ENCODE measurements at places on chromosomes 11 and 22.

DNA sequence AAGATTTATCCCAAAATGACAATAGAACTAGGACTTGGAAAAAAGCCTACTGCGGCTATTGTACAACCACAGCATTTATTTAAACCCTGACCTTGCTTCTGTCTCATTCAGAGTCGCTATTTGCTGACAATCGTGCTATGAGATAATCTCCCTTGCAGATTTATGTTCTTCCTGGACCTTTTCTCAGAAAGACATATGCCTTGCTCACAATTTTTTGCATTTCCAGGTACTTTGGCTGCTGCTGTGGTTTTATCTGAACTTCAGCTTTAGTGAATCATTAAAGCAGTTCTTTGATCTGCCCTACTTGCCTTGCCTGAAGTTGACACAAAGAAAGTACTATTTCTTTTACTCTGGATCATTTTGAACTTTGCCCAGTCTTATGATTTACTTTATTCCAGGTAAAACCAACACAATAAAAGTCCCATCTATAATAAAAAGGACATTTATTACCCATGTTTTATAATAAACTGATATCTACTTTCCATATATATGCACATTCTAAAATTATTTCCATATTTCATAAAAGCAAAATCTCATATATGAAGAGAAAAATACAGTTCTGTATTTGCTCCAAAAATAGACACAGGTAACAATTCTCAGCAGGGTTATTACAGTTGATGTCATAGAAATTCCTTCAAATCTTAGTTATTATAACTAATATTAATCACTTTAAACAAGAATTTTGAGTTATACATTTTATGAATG is 63.4 kb upstream of the CARD18 start:
- no peak for DNase-seq

GRCh38 chr11:117430293-117430955 is 102.8 kb downstream of the CEP164 start:
- no peak for DNase-seq

- no peak for DNase-seq
These were observed 13.9 kb downstream of the FZD4 start for GRCh38 chr11:86941077-86941870.

DNA sequence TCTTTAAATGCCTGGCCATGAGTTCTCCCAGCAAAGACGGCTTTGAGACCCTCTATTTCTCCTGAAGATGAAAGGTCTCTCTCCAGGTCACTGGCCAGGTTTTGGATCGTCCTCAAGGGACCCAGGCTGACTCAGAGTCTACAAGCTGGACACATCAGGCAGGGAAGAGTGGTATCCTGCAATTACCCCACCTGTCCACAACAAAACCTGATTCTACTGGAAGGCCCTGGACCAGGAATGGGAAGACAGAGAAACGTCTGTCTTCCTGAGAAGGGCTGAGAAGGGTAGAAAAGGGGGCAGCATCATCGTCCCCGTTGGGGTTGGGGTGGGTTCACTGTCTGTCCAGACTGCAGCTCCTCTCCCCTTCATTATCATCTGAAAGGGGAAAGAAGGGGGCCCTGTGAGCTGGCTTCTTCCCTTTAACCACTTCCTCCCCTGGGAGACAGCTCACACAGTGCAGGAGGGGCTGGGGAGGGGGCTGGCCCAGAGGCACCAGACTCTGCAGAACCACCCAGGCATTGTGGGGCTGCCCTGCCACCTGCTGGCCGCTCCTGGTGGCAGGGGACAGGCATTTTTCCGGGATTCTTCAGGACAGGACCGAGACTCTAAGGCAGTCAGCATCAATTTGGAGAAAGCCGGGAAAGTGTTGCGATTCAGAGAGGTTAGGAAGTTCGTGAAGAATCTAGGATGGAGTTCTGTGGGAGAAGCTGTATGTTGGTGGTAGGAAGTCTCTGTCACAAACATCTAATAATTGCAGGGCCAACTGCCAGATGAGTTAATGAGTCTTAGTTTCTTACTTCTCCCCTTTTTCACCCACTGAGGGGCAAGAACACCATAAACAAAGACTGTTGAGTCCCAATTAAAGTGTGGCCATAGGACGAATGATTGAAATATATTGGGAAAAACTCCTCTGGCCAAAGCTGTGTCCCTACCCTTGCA is 57.6 kb downstream of the SYN3 start:
- no peak for DNase-seq

GRCh38 chr11:102577723-102578122 is 47.2 kb upstream of the MMP7 start:
- DNase-seq: no peak

DNA sequence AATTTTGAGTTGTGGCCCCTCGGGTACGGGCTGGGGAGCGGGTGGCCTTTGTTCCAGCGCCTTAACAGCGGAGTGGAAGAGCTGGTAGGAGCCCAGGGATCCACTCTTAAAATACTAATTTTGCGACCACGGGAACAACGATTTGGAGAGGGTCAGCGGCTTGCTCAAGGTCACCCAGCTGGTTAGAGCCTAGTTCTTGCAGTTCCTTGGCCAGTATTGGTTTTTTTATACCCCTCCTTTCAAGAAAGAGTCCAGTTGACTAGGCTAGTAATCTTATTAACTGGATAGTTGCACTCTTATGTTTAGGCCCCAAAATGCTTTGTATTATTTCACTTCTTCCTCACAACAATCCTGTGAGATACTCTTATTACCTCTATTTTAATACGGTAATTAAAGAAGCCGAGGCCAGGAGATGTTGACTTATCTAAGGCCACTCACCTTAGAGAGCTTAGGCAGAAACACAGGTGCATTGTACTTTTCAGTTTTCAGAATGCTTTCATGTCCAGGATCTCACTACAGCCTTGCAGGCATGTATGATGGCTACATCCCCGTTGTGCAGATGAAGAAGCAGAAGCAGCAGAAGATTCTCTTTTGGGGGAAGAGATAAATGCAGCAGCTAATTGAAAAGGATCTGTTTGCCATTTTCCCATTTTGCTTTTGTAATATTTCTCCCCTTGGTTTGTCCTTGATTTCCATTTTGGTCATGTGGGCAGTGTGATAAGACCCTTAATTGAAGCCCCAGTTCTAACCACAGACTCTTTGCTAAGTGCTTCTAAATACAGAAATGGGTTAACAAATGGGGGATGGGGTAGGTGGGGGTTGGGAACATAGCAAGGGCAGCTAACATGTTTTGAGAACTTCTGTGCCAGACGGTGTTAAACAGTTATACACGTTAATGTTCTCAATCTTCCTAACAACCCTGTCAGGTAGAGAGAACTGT is 1.4 kb downstream of the SREBF2 start:
- DNase-seq: no peak

GRCh38 chr11:130227373-130227772 is 67.8 kb downstream of the ST14 start:
- DNase-seq: no peak

DNA sequence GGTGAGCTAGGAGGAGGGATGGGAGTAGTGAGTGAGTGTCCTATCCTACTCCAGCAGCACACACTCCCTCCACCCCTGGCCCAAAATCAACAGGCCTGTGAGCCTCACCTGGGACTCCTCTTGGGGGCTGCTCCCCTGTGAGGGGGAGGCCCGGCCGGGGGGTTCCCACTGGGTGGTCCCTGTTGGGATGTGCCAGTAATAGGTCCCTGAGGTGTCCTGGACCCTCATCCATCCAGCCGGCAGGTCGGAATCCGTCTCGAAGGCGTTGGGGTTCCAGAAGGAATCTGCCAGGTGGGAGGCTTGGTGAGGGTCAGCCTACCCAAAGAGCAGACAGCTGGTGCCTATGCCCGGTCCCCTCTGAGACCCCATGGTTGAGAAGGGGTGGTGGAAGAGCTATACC is 13.3 kb downstream of the SMPD1 start:
- no peak for DNase-seq

GRCh38 chr11:72349616-72350218 is 84.6 kb downstream of the CLPB start:
- DNase-seq: no peak

DNA sequence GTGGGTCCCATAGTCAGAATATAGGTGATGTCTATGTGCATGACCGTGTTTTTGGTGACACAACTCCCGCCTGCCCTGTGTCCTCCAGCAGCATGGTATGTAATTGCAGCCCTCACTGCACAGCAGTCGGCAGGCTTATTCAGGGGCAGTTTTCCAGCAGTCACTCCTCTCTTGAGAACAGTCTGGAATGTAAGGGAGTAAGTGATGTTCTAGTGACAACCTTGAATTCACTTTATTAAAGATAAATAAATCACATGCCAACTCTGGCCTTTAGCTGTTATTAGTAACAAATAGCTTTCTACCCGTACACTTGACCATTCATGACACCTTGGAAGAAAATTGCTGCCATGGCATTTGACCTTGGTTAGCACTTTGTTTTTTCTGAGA is 27.9 kb downstream of the ZNRF3 start:
- no peak for DNase-seq

DNA sequence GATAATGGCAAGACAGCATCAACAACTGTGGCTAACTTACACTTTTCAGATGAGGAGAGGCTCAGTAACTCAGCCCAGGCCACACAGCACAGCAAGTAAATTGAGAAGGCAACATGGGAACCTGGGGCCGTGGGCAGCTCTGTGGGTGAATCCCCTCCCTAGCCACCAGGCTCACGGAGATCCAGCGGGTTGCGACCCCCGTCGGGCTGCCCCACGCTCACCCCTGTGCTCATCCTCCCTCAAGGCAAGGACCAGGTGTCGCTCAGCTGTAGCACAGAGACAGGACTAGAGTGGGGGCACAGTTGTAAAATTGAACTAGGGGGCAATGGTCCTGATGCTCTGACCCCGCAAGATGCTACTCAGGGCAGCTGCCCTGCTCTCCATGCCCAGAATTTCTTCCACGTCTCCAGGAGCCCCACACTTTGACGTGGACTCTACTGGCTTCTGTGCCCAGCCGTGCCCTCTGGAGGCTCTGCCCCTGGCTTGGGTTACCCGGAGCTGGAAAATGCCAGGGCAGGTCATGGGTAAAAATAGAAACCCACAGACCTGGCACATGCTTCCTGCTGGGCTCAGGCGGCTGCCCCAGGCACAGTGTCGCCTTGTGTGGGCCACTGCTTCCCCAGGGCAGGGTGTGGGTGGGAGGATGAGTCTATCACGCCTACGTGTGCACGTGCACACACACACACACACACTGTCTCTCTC is 9.0 kb downstream of the TUBA8 start:
- DNase-seq: no peak

GRCh38 chr22:37183432-37184379 is 4.3 kb downstream of the C1QTNF6 start:
- no peak for DNase-seq

- no peak for DNase-seq
These were observed 486 bp downstream of the CLMP start for GRCh38 chr11:123194337-123195187.

- DNase-seq: no peak
These were observed 121.5 kb downstream of the CD44 start for GRCh38 chr11:35260342-35260985.

GRCh38 chr22:17922925-17923903 is 101.1 kb downstream of the MICAL3 start:
- no peak for DNase-seq

- DNase-seq: no peak
These were observed 10.8 kb upstream of the OR51L1 start for GRCh38 chr11:4983841-4984240.

- no peak for DNase-seq
These were observed 87.4 kb downstream of the BRD1 start for GRCh38 chr22:49740242-49740641.

DNA sequence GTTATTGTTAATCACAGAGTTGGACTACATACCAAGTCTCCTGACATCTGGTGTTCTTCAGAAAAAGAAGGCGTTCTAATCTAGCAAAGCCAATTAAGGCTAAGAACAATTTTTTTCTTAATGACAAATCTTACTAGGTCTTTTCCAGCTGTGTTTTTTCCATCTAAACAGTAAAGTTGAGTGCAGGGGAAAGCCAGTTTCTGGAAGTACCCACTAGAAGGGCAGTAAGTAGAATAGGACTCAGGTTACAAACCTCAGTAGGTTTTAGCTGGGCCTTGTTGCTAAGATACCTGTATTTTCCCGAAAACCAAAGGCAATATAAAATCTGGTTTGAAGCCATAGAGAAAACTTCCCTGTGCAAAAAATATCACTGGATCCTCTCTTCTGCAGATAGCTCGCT is 351.9 kb downstream of the ETS1 start:
- no peak for DNase-seq

- DNase-seq: no peak
These were observed 982 bp upstream of the SHANK3 start for GRCh38 chr22:50671641-50672040.

- DNase-seq: no peak
These were observed 38.2 kb downstream of the ADAMTS8 start for GRCh38 chr11:130390071-130390758.

DNA sequence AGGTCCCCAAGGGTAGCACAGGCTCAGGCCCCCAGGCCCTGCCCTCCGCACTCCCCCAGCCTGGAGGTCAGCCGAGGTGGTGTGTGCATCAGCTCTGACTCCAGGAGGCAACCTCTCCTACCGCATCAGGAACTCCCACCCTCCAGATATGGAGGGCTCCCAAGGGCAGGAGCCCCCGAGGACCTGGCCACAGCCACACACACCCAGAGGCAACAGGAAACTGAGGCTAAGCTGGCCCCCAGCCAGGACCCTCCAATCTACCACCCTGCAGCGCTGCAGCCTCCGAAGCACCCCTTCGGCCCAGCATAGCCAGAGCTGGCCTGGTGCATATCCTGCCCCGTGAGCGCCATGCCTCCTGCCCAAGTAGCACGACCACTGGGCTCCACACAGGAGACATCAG is 104.0 kb downstream of the MED15 start:
- DNase-seq: no peak

DNA sequence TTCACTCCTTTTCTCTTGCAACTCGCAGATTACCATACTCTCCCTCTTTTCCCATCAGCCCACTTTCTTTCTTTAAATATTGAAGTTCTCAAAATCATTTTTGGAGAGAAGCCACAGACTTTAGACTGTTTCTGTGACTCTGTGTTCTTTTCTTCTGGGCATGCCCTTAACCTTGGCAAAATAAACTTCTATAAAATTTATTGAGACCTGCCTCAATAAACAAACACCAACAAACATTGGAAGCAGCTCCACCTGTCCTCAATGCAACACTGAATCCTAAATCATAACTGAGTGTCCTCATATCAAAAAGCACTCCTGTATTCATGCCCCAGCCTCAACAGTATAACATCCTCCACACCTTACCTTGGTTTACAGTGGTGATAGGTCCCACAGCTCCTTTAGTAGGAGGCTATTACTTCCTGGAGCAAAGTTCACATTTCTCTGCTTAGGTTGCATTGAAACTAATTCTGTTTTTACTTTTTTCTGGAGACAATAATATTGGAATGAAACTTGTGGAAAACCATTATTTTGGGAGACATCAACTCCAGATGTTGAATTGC is 320.0 kb upstream of the LRRC4C start:
- no peak for DNase-seq
